Activated CD4-positive, alpha-beta T cell treated with anti-CD3 and anti-CD28 coated beads, Interleukin-2, amount 10 ng/mL, durations not matched to agents 7 days and 5 days (primary cell): ENCODE measurements at places on chromosomes 5 and 9. TPM values are rescaled to one million over a fixed set of nuclear protein-coding genes. Genes with fewer than 3 reads are reported as not detected.

- no peaks in the 10 kb centered on the region for H3K27me3 ChIP-seq
- H3K4me1 ChIP-seq, result no peaks in the 10 kb centered on the region
- H3K4me3 ChIP-seq, result no peak overlapping the region
- no peaks in the 10 kb centered on the region for H3K36me3 ChIP-seq
Observed at GRCh38 chr9:116137581-116137980, 16.0 kb upstream of the PAPPA start.

Gene WNT8A
- total RNA-seq, result not detected

DNA sequence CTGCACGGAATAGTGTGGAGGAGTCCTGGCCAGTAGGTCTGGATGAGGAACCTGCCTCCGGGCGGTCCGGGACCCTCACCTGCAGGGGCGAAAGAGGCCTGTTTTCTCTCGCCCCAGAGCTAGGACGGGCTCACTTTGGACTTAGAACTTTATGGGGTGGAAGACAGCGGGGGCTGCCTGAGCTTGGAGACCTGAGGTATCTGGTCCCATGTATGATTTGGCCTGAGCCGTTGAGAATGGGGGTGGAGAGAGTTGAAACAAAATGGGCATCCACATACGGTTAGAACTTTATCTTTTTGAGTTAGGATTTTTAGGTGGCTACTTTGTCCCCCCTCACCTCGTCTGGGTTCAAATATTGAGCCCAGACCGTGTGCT is 681 bp upstream of the ETF1 start:
- DNase-seq, result no peak
- H3K4me1 ChIP-seq, result peaks cover 67% of the 10 kb centered on the region
- H3K27me3 ChIP-seq, result no peaks in the 10 kb centered on the region
- H3K27ac ChIP-seq, result peak overlapping the region; percentile 100

DNA sequence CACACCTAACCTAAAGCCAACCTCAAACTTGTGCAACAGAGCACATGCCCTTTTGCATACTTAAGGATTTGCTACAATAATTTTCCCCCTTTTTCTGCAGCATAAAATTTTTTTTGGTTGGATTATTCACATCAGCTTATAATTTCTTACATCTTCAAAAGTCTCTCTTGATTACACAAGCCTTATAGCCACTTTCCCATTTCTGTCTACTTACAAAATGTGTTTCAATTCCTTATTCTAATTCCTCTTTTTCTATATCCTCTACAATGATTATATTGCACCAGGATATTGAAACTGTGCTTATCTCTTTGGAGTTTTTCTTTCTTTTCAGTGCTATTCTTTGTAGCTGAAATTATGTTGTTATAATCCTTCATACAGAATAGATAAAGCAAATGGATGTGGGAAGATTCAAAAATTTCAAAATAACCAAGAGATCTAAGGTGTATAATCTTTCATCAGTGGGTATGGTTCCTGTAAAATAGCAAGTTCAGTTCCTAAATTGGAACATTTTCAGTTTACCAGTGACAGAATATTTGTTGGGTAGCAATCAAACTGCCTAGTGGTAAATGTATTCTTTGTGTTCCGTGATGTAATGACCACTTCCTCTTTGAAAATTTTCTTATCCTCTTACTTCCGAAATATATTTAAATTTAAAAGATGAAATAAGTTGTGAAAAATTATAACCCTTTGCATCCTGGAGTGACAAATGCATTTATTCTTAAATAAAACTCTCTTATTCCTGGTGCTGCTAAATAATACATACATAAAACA is 386.8 kb upstream of the CHD1 start:
- no peak for DNase-seq
- no peak overlapping the region for H3K4me3 ChIP-seq
- H3K36me3 ChIP-seq, result no peaks in the 10 kb centered on the region

Gene DND1
- total RNA-seq, result 2.2 TPM

DNA sequence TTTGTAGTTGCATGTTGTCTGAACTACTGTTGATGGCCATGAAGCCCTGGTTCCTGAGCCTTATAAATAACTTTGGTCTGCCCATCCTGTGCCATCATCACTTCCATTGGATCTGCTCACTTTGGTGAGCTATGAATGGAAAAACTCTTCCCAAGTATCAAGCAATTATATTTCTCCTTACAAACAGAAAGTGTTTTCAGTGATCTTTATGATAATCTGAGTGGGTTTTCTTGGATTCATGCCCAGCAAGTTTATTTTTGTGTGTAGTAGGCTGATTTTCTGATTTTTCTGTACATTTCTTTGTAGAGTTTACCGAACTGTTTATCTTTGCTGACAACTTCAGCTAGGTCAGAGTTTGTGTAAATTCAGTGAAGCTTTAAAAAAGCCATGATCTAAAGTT is 31.0 kb downstream of the CAMK4 start:
- H3K36me3 ChIP-seq, result peaks cover 69% of the 10 kb centered on the region
- H3K27ac ChIP-seq, result peak overlapping the region; percentile 79
- peak overlapping the region; percentile 21 for H3K4me3 ChIP-seq
- no peak for DNase-seq

Gene PHF24
- total RNA-seq, result not detected

GRCh38 chr5:153866176-153866575 is 172.5 kb downstream of the FAM114A2 start:
- no peak overlapping the region for H3K4me3 ChIP-seq
- no peaks in the 10 kb centered on the region for H3K27me3 ChIP-seq

- H3K27me3 ChIP-seq, result no peaks in the 10 kb centered on the region
- no peak for DNase-seq
- H3K4me3 ChIP-seq, result no peak overlapping the region
- no peak overlapping the region for H3K27ac ChIP-seq
- H3K36me3 ChIP-seq, result no peaks in the 10 kb centered on the region
Observed at GRCh38 chr5:16005225-16005624, 174.4 kb downstream of the MARCHF11 start.

- peaks cover 46% of the 10 kb centered on the region for H3K27me3 ChIP-seq
- H3K36me3 ChIP-seq, result no peaks in the 10 kb centered on the region
- DNase-seq, result no peak
- H3K4me3 ChIP-seq, result no peak overlapping the region
Observed at GRCh38 chr9:34896112-34896511, 62.0 kb upstream of the PHF24 start.

Gene UAP1L1
- total RNA-seq, result 19.1 TPM

DNA sequence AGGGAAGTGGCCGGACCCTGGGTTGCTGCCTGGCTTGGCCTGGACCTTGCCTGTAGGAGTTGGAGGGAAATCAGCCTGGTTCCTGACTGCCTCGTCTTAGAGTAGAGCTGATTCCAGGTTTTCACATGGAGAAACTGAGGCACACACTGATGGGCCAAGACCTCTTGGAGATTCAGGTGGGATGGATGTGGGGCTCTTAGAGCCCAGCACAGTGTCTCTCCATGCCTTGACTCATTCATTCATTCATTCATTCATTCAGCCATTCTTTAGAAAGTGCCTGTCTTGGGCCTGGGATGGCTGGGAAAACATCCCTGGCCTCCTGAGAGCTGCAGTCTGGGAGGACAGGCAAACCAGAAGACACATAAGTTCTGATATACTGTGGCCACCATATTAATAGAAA is 2.2 kb downstream of the LRRC8A start:
- peaks cover 73% of the 10 kb centered on the region for H3K4me1 ChIP-seq
- no peak for DNase-seq
- H3K27ac ChIP-seq, result peak overlapping the region; percentile 46
- H3K27me3 ChIP-seq, result no peaks in the 10 kb centered on the region
- peaks cover 54% of the 10 kb centered on the region for H3K36me3 ChIP-seq

DNA sequence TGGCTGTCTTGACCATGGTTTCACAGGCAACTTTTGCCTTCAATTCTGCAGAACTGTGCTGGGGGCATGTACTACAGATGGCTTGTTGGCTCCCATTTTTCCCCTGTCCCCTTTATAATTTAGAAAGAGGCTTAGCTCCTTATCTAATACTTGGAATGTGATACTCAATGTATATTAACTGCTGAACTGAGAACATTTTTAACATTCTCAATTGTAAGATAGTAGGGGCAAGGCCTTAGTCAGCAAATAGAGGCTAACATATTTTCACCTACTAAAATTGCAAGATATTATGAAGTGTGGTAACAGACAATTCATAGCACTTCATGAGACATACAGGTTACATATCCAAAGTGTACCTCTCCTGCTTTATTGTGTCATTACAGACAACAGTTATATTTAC is 118.1 kb upstream of the ZNF366 start:
- H3K4me3 ChIP-seq, result no peak overlapping the region
- H3K27ac ChIP-seq, result no peak overlapping the region
- no peaks in the 10 kb centered on the region for H3K36me3 ChIP-seq
- DNase-seq, result no peak

DNA sequence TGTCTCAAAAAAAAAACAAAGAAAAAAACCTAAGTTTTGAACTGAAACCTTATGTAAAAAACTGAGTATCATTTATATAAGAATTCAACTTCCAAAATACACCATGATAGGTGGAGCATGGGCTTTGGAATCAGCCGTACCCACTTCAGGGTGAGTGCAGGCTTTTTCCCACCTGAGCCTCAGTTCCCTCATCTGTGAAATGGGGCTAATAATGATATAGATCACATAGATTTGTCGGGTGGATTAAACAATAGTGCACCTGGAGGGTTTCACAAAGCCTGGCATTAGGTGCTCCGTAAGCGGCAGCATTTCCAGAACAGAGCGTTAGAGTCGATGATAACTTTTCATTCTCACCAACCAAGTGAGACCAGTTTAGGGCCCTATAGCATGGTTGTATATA is 91.9 kb downstream of the CYFIP2 start:
- H3K4me3 ChIP-seq, result no peak overlapping the region
- H3K27me3 ChIP-seq, result no peaks in the 10 kb centered on the region
- H3K36me3 ChIP-seq, result peaks cover 82% of the 10 kb centered on the region
- H3K4me1 ChIP-seq, result no peaks in the 10 kb centered on the region

Gene EPB41L4A
- total RNA-seq, result 1.2 TPM

DNA sequence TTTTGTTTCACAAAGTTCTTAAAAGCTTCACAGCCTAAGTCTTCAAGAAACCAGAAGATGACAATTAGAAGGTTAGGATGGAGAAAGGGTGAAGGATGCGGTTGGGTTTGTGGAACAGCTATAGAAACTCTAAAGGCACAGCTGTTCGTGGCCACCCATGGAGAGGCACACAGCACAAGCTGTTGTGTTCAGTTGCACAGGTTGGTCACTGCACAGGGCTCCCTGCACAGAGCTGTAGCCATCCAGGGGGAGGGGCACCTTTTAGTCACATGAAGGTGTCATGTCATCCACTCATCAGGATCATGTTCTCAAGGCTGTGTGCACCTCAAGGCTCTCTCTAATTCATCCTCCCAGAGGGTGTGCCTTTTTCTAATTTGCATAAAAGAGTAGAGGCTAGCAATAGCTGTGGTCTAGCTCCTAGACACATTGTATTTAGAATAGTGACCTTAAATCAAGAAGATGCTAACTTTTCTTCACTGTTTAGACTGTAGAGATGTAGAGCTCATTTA is 5.0 kb upstream of the RASGRF2 start:
- peaks cover 6% of the 10 kb centered on the region for H3K27me3 ChIP-seq
- DNase-seq, result no peak
- no peak overlapping the region for H3K27ac ChIP-seq
- H3K4me3 ChIP-seq, result no peak overlapping the region

Gene TMEM232
- total RNA-seq, result 0.60 TPM

DNA sequence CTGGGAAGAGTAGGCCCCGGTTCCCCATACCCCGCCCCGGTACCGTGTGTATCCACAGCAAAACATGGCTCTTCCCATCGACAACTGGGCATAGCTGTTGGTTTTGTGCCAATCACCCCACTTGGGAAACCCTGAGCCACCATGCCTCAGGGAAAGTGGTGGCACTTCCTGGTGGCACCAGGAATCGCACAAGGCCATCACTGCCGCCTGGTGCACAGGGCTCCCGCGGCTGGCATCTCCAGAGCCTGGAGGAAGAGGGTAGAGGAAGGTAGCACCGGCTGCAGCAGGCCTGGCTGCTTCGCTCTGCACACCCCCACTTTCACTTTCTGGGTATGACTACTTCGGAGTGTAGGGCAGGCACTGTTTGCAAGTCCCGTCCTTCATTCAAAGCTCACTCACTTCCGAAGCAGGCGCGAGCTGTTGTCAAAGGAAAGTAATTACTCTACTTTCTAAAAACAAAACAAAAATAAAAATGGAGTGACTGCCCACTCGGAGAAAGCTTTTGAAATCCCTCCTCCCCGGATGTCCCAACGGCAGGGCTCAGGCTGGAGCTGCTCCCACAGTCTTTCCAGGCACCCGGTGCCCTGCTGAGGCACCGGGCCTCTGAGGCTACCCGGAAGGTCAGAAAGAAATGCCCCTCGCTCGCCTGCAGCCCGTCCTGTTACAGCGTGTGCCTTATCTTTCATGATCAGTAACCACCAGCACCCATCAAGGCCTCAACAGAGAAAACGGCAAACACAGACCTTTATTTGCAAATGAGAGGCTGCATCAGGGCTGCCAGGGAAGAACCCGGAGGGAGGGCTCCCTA is 2.0 kb downstream of the BRD3 start:
- H3K4me1 ChIP-seq, result peaks cover 39% of the 10 kb centered on the region
- H3K27me3 ChIP-seq, result peaks cover 8% of the 10 kb centered on the region
- no peaks in the 10 kb centered on the region for H3K36me3 ChIP-seq
- H3K4me3 ChIP-seq, result peak overlapping the region; percentile 93
- peak; percentile 82 for DNase-seq
- H3K27ac ChIP-seq, result peak overlapping the region; percentile 99

DNA sequence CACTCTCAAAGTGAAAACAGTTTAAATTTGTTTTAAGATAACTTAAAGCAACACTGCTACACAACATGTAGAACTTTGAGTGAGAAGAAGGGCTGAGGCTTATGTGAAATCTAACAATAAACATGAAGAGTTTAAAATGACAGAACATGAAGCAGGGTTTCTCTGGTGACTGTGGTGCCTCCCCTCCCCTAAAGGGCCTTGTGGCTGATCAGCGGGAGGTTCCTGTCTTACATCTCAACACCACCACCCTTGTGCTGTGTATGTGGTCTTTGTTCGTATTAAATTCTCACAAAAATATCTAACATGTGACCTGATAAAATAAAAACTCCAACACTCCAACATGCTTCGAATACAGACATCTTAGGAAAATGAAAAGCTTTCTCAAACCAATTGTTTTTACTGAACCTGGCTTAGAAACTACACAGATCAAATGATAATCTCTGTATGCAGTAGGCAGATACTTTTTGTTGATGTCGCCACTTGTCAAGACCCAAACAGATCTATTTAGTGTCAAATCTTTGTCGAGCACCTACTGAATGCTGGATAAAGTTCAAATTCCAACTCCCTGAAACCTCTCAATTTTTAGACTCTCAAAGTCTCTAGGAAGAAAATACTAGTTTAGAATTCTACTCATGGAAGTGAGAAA is 9.9 kb upstream of the IQGAP2 start:
- no peak overlapping the region for H3K4me3 ChIP-seq
- peak; percentile 49 for DNase-seq
- no peaks in the 10 kb centered on the region for H3K27me3 ChIP-seq
- H3K4me1 ChIP-seq, result peaks cover 64% of the 10 kb centered on the region
- H3K27ac ChIP-seq, result peak overlapping the region; percentile 84

DNA sequence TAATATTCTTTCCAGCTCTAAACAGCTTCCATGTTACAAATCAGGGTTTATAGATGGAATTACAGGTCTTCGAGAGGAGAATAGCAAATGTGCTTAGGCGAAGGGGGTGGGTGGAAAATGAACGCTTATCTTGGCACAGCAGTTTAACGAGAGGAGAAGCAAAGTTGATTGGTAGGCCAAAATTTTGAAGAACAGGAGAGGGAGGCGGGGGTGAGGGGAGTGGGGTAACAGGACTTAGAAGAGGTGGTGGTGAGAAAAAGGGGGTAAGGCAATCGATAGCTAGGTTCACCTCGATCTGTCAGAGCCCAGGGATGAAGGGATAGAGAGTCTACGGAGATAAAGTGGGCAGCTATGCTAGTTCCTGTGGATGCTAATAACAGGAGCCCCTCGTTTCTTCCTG is 764 bp downstream of the ANKRA2 start:
- DNase-seq, result peak; percentile 30
- peak overlapping the region; percentile 93 for H3K4me3 ChIP-seq
- no peaks in the 10 kb centered on the region for H3K27me3 ChIP-seq
- H3K27ac ChIP-seq, result peak overlapping the region; percentile 99
